ENCODE measurements at places on chromosomes 6 and 20. TPM values are rescaled to one million over a fixed set of nuclear protein-coding genes. Genes with fewer than 3 reads are reported as not detected.

GRCh38 chr20:43949248-43949647, 34.6 kb downstream of the TOX2 start:
- no peak for DNase-seq

GRCh38 chr20:37837924-37838323, 65.0 kb upstream of the VSTM2L start:
- DNase-seq, result no peak

- no peak for DNase-seq
These were observed 164.3 kb upstream of the OGFRL1 start for GRCh38 chr6:71124340-71124739.

- DNase-seq, result no peak
These were observed 34.6 kb upstream of the PTGIS start for GRCh38 chr20:49602345-49603208.

DNA sequence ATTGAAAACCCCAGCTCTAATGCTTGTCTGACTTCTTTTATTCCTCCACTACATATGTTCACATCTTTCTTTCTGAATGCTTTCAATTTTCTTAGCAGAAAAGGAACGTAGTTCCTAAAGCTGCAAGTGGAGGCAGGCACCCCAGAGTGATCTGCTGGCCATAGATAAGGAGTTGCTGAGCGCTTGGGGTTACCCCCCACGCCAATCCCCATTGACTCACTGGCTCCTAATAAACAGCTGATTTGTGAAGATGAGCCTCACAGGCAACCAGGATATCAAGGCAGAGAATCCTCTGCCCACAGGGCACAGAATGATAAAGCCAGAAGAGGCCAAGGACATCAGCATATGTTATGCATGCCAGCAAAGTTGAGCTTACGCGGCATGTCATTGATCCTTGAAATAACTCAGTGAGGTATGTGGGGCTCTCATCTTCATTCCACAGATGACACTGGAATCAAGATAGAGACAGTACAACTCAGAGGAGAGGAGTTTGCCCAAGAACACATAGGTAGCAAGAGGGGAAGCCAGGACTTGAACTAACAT, 129.1 kb upstream of the PTPRT start:
- no peak for DNase-seq

- DNase-seq, result no peak
These were observed 36.8 kb upstream of the BCAS1 start for GRCh38 chr20:54107181-54107580.

- peak; percentile 36 for DNase-seq
These were observed 120.5 kb upstream of the CHD6 start for GRCh38 chr20:41738604-41739206.

Gene SLCO4A1
- 15.5 TPM for polyA plus RNA-seq

DNA sequence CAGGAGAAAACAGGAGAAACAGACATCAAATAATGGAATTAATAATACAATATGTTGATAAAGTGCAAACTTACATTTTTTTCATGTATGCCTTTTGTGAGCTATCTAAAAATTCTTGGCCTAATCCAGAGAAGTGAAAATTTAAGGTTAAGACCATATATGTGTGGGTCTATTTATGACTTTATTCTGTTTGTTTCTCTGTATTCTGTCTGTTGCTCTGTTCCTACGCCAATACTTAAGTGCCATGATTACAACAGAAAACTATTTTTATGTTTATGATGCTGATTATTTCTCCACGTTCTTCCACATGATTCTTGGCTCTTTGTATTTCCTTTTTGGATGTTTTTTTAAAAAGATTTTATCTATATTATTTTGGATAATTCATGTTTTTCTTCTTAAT, 109.6 kb upstream of the MAP3K4 start:
- DNase-seq, result no peak

Gene MMS22L
- 0.84 TPM for polyA plus RNA-seq

Gene ADTRP
- polyA plus RNA-seq, result 0.05 TPM

DNA sequence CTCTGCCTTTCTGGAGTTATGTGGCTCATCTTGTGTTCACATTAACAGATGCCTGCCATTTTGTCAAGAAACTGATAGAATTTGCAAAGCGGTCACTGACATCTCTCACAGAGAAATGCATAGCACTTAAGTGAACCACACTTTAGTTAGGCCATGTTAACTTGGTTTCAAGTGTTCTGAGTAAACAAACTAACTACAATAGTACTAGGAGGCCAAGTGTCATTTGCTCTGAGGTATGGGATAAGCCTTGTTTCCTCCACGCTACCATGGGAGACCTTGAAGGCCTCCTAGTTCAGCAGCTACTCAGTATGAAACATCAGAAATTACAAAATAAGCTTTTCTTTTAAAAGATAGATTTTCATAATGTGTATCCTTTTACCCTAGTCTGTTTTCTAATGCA, 143.5 kb upstream of the MARCKS start:
- no peak for DNase-seq

- DNase-seq, result no peak
These were observed 10.9 kb upstream of the ANKEF1 start for GRCh38 chr20:10023911-10024310.

GRCh38 chr6:75943381-75943780, 129.1 kb downstream of the IMPG1 start:
- DNase-seq, result no peak

GRCh38 chr6:124825564-124825963, 136.7 kb upstream of the RNF217 start:
- DNase-seq, result no peak

- DNase-seq, result no peak
These were observed 710 bp downstream of the BTBD9 start for GRCh38 chr6:38638941-38639497.

GRCh38 chr6:31799781-31800180, 4.2 kb upstream of the VARS1 start:
- no peak for DNase-seq

GRCh38 chr20:48801197-48801596, 26.6 kb downstream of the PREX1 start:
- no peak for DNase-seq

DNA sequence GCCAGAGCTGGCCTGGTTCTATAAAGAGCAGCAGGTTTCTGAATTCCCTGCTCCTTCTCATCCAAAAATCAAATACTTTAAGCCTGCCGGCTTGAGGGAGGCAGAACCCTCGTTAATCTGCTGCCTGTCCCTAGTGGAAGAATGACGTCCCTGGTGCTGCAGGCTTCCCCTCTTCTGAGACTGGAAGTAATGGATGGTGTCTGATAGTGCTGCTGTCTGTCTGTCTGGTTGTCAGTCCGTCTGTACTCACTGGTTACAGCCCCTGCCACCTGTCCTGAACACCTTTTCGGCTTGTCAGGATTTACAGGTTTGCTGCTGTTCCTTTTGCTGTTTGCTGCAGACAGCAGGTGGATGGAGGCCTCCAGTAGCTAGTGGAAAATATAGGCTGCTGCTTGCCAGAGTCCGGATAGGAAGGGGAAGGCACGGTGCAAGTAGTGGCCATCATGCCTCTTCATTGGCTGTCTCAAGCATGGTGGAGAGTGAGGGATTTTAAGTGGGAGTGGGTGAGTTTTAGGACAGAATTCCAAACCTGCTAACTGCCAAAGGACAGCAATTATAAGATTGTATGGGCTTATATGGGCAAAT, 2.5 kb downstream of the RIMS1 start:
- DNase-seq, result no peak

Gene NOTCH4
- polyA plus RNA-seq, result 33.5 TPM

Data from right cardiac atrium (tissue), 5 donors.